AG20443 (cell line): ENCODE measurements at places on chromosomes 7 and 10.

GRCh38 chr7:142476077-142476476, 218.2 kb upstream of the PRSS58 start:
- no peak for DNase-seq

GRCh38 chr10:23258516-23258915, 66.4 kb downstream of the PTF1A start:
- DNase-seq: no peak

DNA sequence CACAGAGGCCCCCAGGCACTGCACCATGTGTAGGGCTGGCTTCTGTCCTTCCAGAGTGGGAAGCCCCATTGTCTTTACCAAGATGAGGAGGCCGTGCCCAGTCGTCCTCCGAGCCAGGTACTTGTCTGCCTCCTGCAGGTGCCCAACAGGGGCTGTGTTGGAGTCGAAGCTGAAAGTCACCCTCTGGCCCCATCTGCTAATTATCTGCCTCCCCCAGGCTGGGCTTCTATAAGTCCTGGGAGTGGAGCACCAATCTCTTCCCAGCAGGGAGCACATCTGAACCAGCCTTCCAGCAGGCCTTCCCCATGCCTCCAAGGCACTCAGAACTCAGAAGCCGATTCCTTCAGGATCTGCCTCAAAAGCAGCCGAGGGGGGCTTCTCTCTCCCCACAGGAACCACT, 11.6 kb upstream of the CHST15 start:
- no peak for DNase-seq

- no peak for DNase-seq
Observed at GRCh38 chr10:125865120-125865519, 16.0 kb downstream of the DHX32 start.

- DNase-seq: no peak
Observed at GRCh38 chr10:78222096-78222790, 188.6 kb downstream of the RPS24 start.

GRCh38 chr10:60536529-60537114, 146.9 kb upstream of the ANK3 start:
- DNase-seq: peak; percentile 11

GRCh38 chr10:100482834-100483185, 20.0 kb downstream of the WNT8B start:
- DNase-seq: no peak

DNA sequence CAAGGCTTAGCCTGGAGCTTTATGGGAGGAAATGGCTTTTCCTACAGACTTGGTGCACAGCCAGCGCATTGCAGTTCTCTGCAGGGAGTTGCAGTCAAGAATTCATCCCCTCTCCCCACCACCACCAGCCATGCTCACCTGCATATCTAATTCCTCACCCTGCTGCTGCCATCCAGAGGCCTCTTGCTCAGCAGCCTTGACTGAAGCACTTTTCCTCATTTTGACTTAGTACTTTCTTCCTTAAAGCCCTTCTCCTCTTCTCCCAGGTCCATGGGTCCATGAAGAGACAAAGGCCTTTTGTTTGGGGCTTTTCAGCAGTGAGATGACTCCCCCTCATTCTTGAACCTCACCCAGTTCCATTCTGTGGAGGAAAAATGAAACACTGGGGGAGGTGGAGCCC, 39.7 kb upstream of the GPR141 start:
- no peak for DNase-seq

GRCh38 chr10:122665329-122665860, 34.3 kb downstream of the C10orf120 start:
- no peak for DNase-seq

GRCh38 chr7:6012355-6013104, 3.5 kb downstream of the AIMP2 start:
- no peak for DNase-seq

- no peak for DNase-seq
Observed at GRCh38 chr7:595621-596010, 76.0 kb upstream of the PDGFA start.

- DNase-seq: no peak
Observed at GRCh38 chr7:55342216-55342871, 22.8 kb upstream of the LANCL2 start.

- DNase-seq: no peak
Observed at GRCh38 chr7:28903730-28904577, 54.2 kb downstream of the TRIL start.

DNA sequence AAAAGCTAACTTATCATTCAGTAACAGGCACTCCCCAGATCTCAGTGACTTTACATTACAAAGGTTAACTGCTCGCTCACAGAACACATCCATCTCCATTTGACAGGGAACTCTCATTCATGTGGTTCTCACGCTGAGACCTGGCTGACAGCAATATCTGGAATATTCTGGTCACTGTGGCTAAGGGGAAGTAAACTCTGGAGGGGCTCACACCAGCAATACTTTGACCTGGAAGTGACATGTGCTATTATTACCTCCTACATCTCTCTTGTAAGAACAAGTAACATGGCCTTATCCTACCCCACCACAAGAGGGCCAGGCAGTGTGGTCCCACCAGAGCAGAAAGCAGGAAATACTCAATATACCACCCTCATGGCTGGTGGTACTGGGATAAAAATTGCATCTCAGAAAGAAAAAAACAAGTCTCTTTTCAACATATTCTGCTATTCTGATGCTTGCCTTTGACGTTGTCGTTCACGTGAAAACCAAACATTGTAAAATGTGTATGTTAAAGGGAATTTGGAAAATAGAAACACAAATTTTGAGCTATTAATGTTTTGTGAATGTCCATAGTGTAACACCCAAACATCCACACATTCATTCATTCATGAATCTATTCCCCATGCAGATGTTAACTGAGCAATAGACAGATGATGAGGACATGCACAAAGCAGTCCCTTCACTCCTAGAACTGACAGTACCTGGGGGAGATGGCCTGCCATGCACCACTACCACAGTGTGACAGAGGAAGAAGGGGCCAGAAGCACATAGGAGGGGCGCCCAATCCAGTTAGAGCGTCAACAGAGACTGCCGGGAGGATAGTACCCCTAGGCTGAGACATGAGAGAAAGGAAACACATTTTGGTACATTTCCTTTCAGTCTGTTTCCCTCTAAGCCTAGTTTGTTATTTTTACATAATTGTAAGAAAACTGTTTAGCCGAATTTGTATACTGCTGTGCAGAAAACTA, 166.0 kb upstream of the SP4 start:
- peak; percentile 43 for DNase-seq

DNA sequence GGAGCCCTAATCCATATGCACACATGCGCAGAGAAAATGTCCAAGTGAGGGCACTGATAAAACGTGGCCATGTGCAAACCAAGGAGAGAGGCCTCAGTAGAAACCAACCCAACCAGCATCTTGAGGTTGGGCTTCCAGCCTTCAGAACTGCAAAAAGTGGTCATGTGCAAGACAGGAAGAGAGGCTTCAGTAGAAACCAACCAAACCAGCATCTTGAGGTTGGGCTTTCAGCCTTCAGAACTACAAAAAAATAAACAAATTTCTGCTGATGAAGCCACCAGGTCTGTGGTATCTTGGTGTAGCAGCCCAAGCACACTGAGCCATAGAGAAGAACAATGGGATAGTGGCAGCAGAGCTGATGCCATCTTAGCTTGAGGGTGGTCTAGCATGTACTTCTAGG, 371.5 kb downstream of the CALN1 start:
- no peak for DNase-seq

GRCh38 chr10:69614130-69614529, 15.9 kb upstream of the FAM241B start:
- no peak for DNase-seq

DNA sequence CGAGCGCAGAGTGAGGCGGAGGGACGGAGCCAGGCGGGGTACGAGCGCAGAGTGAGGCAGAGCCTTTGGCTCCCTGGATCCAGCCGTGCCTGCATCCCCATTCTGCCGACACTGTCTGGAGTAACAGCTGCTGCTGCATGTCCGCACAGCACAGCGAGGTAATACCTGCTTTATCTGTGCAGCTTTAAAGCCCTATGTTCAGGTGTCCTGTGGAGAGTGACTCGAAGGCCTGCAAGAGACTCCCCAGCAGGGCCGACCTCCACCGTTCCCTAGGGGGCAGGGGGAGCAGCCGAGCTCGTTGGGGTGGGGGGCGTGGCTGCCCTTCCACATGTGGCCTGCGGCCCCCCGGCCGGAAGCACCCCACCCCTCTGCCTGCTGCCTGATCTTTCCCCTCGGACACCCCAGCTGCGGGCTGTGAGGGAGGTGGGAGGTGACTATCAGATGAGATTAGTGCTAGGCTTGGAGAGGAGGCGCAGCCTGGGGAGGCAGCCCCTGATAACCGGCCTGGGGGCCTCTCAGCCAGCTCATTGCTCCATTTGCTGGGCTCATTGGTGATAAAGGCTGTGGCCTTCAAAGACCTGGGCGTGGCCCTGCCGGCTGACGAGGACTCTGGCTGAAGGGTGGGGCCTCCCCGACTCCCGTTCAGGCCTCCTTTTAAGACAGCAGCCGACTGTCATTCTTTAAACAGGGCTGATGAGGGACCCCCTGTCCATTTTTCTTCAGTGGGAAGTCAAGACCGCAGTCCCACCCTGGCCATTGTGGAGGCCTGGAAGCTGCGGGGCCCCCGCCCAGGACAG, 8.0 kb downstream of the VENTX start:
- DNase-seq: peak; percentile 67

- no peak for DNase-seq
Observed at GRCh38 chr10:27426948-27427467, 77.1 kb upstream of the RAB18 start.

DNA sequence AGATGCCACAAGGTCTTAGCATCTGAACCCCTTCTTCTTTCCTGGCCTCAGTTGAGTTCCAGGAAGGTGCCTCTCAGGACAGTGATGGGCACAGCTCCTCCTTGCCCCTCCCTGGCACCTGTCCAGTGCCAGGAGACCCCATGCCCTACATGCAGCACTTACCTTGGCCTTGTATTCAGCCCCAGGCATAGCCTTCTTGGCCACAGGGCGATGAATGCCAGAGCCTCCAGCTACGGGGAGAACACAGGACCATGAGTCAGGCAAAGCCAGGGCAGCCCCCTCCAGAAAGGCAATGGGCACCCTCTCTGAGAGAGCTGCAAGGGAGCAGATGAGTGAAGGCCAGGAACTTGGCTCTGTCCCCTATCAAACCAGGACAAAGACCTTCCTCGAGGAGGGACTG, 24.3 kb upstream of the FRAT2 start:
- no peak for DNase-seq

- peak; percentile 49 for DNase-seq
Observed at GRCh38 chr10:124025660-124026588, 67.5 kb downstream of the CHST15 start.

- no peak for DNase-seq
Observed at GRCh38 chr10:17138460-17139042, 8.9 kb upstream of the CUBN start.

- no peak for DNase-seq
Observed at GRCh38 chr7:5495581-5496375, 72.1 kb upstream of the TNRC18 start.

- no peak for DNase-seq
Observed at GRCh38 chr7:143283381-143283780, 1.4 kb upstream of the TMEM139 start.

DNA sequence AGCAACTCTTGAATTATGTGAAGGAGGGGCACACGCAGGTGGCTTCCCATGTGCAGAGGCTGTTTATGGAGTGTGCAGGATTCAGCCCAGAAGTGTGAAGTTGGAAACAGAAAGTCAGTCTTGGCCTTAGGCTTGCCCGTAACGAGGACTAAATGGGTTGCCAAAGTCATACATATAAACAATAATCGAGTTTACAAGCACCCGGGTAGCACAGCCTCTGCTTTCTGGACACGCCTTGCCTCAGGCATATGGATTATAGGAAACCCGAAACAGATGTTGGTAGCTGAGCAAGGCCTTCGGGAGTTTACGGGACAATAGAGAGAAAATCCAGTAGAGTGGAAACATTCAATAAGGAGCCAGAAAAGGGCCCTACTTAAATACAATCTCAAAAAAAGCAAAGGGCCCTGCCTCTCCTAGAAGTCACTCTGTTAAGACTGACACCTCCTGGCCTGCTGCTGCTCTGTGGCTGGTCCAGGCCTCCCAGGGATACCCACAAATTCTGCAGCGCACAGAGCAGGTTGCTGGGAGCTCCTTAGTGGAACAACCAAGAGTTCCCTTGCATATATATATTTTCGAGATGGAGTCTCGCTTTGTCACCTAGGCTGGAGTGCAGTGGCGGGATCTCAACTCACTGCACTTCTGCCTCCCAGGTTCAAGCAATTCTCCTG, 48.5 kb downstream of the SMKR1 start:
- peak; percentile 42 for DNase-seq

DNA sequence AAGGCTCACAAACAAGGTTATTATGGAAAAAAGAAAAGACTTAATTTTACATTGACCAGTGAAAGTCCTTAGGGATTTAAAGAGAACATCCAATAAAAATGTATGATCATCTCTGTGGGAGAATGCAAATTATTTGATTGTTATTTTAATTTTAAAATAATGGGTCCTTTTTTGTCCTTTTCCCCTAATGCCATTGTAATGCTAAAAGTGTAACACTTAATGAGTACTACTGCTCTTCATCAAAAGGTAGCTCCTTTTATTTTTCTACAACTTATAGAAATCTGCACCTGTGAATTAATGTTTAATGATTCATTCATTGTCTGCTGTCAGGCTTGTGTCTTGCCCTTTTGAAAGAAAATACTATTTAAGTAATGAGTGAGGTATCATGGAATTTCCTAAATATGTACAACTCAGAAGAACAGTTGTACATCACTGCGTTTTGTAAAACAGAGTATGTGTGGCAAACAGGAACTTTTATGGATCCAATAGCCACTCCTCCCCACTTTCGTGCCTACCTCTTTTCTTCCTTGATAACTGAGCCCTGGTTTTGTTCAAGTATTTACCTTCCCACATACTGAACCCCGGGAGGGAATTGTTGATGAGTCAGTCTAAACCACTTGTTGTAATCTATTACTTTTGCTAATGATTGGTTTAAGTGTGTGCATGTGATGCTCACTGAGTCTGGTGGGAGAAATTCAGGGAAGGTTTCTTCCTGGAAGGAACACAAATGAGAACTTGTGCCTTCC, 19.9 kb upstream of the TRUB1 start:
- DNase-seq: no peak

- no peak for DNase-seq
Observed at GRCh38 chr10:48835781-48836180, 103.9 kb downstream of the LRRC18 start.

- DNase-seq: peak; percentile 69
Observed at GRCh38 chr10:68301790-68302502, 29.9 kb upstream of the HNRNPH3 start.

DNA sequence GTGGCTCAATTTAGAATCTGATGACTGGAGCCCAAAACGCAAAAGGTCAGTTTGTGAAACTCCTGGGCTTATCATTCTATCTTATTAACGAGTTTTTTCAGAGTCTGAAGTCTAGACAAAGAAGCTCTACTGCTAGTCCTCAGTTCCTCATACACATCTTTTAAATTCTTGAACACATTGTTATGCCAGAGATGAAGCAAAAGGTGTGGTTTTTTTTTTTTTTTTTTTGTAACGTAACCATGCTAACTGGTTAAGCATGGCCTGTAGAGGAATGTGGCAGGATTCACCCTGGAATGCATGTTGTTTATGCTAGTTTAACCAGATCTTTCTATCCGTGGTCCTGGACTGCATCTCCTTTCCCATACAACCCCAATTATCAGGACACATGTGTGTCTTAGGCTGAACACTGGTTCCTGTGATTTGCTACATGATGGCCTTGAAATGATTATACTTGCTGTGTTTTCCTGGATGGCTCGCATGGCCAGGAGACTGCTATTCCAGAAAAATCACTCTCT, 79.3 kb upstream of the MDFIC start:
- DNase-seq: no peak

- DNase-seq: no peak
Observed at GRCh38 chr7:65975814-65976445, 6.1 kb downstream of the GUSB start.

GRCh38 chr7:105857009-105857952, 19.1 kb downstream of the ATXN7L1 start:
- DNase-seq: no peak
